ENCODE measurements at places on chromosomes 12 and 14. TPM values are rescaled to one million over a fixed set of nuclear protein-coding genes. Genes with fewer than 3 reads are reported as not detected.

- no peak overlapping the region for H3K27ac ChIP-seq
- H3K4me3 ChIP-seq, result no peak overlapping the region
- DNase-seq, result no peak
- H3K36me3 ChIP-seq, result no peaks in the 10 kb centered on the region
- no peaks in the 10 kb centered on the region for H3K27me3 ChIP-seq
These were observed 60.7 kb downstream of the NTF3 start for GRCh38 chr12:5492562-5492961.

DNA sequence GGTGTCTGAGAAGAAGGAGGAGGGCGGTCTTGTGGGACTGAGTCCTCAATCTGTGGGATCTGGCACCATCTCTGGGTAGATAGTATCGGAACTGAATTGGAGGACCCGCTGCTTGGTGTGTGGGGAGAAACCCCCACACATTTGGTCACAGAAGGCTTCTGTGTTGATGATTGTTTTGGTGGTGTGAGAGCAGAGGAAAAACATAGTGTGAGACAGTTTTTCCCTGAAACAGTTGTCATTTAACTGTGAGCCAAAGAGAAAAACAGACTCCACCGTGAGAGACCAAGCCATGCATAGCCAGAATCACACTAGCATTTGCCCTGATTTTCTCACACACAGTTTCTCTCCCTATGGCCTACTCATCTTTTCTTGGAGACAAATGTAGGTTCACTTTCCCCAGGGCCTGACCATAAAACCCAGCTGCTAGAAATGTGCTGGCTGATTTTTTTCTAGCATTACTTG is 91.4 kb upstream of the FLRT2 start:
- H3K27me3 ChIP-seq, result no peaks in the 10 kb centered on the region
- H3K27ac ChIP-seq, result no peak overlapping the region
- no peak overlapping the region for H3K4me3 ChIP-seq
- no peaks in the 10 kb centered on the region for H3K4me1 ChIP-seq

- no peak overlapping the region for H3K27ac ChIP-seq
- no peak overlapping the region for H3K4me3 ChIP-seq
These were observed 6.1 kb upstream of the TSPAN9 start for GRCh38 chr12:3071107-3071506.

GRCh38 chr14:75220156-75220555 is 43.7 kb upstream of the TMED10 start:
- peaks cover 65% of the 10 kb centered on the region for H3K4me1 ChIP-seq
- DNase-seq, result peak; percentile 60
- no peak overlapping the region for H3K27ac ChIP-seq
- H3K27me3 ChIP-seq, result no peaks in the 10 kb centered on the region
- H3K36me3 ChIP-seq, result no peaks in the 10 kb centered on the region

GRCh38 chr12:65389436-65389835 is 111.0 kb downstream of the MSRB3 start:
- H3K27me3 ChIP-seq, result no peaks in the 10 kb centered on the region
- H3K4me3 ChIP-seq, result no peak overlapping the region
- no peaks in the 10 kb centered on the region for H3K4me1 ChIP-seq
- no peak overlapping the region for H3K27ac ChIP-seq
- DNase-seq, result no peak

DNA sequence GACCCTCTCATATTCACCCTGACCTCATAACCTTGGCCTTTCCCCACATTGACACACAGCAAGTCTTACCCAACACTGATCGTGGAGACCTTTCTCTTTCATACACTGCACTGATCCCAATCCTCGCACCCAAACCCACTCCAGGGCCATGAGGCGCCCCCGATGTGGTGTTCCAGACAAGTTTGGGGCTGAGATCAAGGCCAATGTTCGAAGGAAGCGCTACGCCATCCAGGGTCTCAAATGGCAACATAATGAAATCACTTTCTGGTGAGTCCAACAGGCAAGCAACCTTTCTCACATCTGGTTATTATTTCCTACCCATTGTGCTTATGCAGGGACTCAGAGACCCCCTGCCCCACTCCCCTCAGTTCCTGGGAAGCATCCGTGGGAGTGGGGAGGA is 5.4 kb downstream of the MMP14 start:
- DNase-seq, result no peak
- peaks cover 55% of the 10 kb centered on the region for H3K36me3 ChIP-seq

DNA sequence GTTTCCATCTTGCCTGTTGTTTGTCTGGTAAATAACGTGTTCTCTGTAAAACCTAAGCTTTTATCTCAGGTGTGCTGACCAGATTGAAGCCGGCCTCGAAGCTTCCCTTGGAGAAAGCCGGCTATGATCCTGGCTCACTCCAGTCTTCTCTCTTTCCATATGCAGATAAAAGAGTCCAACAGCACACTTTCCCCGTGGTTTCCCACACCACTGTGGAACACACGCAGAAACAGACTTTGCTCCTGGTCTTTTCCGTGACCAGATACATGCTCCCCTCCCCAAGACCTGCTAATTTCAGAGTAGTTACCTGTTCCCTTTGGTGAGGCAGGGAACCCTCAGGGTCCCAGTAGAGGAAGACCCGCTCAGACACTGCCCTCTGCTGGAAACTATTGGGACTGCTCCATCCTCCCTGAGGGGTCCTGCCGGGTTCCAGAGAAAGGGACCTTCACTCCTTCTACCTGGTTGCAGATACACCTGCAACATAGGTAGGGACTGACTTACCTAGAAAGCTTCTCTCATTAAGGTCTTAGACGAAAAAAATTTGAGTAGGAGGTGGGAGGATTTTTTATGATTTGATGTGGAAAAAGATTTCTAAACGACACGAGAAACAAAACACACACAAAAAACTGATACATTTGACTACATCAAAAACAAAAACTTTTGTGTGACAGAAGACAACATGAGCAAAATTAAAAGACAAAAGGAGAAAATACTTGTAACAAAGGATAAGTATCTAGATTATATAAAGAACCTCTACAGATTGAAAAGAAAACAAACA is 415.4 kb upstream of the CCDC196 start:
- DNase-seq, result no peak
- no peak overlapping the region for H3K4me3 ChIP-seq
- H3K36me3 ChIP-seq, result no peaks in the 10 kb centered on the region
- H3K27ac ChIP-seq, result no peak overlapping the region
- no peaks in the 10 kb centered on the region for H3K4me1 ChIP-seq
- no peaks in the 10 kb centered on the region for H3K27me3 ChIP-seq

DNA sequence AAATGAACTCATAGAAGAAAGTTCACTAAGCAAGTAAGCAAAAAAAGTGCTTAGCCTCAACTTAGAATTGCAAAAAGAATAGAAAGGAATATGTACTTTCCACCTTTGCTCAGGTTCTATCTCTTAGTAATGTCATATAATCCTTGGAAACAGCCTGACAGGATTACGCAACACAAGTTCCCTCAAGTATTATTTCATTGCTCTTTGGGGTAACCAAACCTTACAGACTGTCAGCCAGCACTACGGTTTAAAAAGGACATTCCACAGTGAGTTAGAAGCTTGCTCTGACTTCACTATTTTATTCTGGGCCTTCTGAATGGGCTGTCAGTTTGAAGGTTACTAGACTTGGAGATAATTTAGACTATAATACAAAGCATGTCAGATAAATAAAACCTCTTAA is 264.0 kb downstream of the ATXN7L3B start:
- H3K4me3 ChIP-seq, result no peak overlapping the region
- no peak overlapping the region for H3K27ac ChIP-seq
- no peaks in the 10 kb centered on the region for H3K27me3 ChIP-seq

DNA sequence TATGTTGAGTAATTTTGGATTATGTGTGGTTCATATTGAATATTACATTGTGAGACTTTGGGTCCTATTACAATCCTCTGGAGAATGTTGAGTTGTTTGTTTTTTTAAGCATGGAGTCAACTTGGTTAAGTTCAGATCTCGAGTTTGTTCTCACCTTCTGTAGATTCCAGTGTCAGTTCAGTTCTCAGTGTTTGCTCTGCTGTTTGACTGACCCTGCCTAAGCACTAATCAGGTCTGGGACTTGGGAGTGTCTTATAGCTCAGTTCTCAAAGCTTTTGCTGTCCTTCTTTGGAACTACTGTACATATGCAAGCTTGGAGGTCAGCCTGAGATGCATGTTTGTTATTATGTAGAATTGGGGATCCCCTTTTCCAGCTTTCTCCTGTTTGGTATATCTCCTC is 63.1 kb downstream of the DIP2B start:
- DNase-seq, result no peak
- H3K27me3 ChIP-seq, result no peaks in the 10 kb centered on the region
- no peak overlapping the region for H3K4me3 ChIP-seq
- H3K27ac ChIP-seq, result peak overlapping the region; percentile 83
- no peaks in the 10 kb centered on the region for H3K36me3 ChIP-seq

DNA sequence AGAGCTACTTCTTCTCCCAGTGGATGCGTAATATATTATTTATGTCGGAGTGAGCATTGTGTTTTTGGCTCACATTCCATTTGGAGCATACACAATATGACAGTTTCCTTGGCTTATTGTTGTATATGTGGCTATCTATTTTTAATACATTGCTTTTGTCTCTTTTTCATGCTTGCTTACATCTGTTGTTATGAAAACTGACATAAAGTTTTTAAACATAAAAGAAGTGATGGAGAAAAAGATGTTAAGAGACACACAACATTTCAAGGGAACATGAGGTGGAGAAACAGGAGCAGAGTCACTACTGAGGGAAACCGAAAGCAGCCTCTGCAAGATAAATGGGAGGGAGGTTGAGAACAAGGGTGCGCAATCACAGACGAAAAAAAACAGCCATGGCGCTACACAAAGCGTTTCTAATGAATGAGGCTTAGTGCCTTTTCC is 228.4 kb upstream of the NPAS3 start:
- no peaks in the 10 kb centered on the region for H3K36me3 ChIP-seq
- no peak for DNase-seq
- no peaks in the 10 kb centered on the region for H3K27me3 ChIP-seq
- H3K27ac ChIP-seq, result peak overlapping the region; percentile 29

- peaks cover 27% of the 10 kb centered on the region for H3K4me1 ChIP-seq
- no peak overlapping the region for H3K27ac ChIP-seq
- H3K27me3 ChIP-seq, result no peaks in the 10 kb centered on the region
- no peak for DNase-seq
These were observed 9.3 kb downstream of the ISCU start for GRCh38 chr12:108571609-108572165.

DNA sequence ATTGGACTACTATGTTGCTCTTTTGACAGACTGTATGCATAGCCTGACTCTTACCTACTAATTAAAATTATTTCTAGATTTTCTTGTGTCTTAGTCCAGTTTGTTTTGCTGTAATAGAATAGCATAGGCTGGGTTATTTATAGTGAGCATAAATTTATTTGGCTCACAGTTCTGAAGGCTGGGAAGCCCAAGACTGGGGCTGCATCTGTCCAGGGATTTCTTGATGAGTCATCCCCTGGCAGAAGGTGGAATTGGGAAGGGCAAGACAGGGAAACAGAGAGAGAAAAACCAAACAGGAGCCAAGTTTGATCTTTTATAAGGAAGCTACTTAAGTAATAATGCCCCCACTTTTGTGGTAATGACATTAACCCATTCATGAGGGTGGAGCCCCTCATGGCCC is 759.2 kb upstream of the LRFN5 start:
- no peaks in the 10 kb centered on the region for H3K27me3 ChIP-seq
- H3K36me3 ChIP-seq, result no peaks in the 10 kb centered on the region
- H3K4me3 ChIP-seq, result no peak overlapping the region
- no peak for DNase-seq

- no peaks in the 10 kb centered on the region for H3K4me1 ChIP-seq
- no peaks in the 10 kb centered on the region for H3K27me3 ChIP-seq
- H3K36me3 ChIP-seq, result no peaks in the 10 kb centered on the region
These were observed 33.5 kb downstream of the KIF26A start for GRCh38 chr14:104171895-104172294.

GRCh38 chr12:53791735-53792326 is 40.1 kb upstream of the CISTR start:
- H3K4me3 ChIP-seq, result no peak overlapping the region
- DNase-seq, result no peak
- no peaks in the 10 kb centered on the region for H3K27me3 ChIP-seq
- no peaks in the 10 kb centered on the region for H3K36me3 ChIP-seq

GRCh38 chr14:76883447-76883846 is 57.2 kb downstream of the LRRC74A start:
- H3K36me3 ChIP-seq, result no peaks in the 10 kb centered on the region
- peaks cover 28% of the 10 kb centered on the region for H3K4me1 ChIP-seq
- H3K4me3 ChIP-seq, result no peak overlapping the region
- H3K27ac ChIP-seq, result no peak overlapping the region

NELL2 gene
- 1.7 TPM for polyA plus RNA-seq

PAWR gene
- 16.1 TPM for polyA plus RNA-seq

SLC38A1 gene
- polyA plus RNA-seq, result 33.8 TPM

ARHGDIB gene
- 908 TPM for polyA plus RNA-seq

GALNT9 gene
- polyA plus RNA-seq, result 0.30 TPM

ASB2 gene
- 9.5 TPM for polyA plus RNA-seq

KRT82 gene
- 0.04 TPM for polyA plus RNA-seq

All from spleen (tissue), 13 donors.